Activated CD8-positive, alpha-beta memory T cell treated with anti-CD3 and anti-CD28 coated beads for 4 hours (primary cell): ENCODE measurements at places on chromosomes 3 and 15.

DNA sequence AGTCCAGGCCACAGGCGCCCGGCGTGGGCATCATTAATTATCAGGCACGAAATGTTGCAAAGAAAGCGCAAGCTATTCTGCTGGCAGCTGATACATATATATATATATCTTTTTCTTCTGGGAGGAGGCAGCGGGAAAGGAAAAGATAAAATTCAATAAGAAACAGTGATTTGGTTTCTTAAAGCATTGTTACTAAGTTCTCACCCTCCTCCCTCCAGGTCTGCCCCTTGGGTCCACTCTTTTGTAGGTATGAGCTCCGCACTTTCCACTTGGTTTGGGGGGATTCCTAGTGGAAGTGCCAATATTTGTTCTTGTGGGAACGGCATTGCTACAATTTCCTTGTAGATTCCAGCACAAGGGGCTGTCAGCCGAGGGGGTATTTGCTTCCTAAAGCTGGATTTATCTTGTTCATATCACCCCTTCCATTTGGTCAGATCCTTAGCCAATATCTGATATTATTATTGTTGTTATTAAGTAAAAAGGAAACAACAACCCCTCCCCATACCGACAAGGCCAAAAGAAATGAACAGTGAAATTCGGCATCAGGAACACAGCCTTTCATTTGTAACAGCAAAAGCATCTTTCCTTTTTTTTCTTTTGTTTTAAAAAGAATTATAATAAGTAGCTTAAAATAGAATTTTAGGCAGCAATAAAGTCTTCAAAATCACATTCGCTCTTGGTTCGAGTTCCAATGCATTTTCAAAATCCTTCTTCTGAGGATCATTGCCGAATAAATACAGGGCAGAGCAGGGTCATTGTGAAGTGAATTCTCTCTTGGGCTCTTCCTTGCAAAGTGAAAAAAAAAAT, 15.6 kb downstream of the ZIC1 start:
- DNase-seq = no peak

DNA sequence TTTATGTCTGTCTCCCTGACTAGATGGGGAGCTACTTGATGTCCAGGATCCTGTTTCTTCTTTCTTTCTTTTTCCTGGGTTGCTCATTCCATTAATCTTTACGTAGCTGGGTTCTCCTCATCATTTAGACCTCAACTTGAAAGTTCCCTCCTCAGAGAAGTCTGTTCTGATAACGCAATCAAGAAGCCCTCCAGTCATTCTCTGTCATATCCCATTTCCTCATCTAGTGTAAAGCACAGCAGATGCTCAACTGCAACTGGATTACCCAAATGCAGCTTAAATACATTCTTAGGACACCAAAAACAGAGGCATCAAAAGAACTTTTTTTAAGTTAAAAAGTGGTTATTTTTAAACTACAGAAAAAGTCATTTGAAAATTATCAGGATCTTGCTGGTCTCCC, 51.7 kb upstream of the ST3GAL6 start:
- no peak for DNase-seq

- DNase-seq = no peak
These were observed 27.4 kb upstream of the ALPK3 start for GRCh38 chr15:84789762-84790161.

DNA sequence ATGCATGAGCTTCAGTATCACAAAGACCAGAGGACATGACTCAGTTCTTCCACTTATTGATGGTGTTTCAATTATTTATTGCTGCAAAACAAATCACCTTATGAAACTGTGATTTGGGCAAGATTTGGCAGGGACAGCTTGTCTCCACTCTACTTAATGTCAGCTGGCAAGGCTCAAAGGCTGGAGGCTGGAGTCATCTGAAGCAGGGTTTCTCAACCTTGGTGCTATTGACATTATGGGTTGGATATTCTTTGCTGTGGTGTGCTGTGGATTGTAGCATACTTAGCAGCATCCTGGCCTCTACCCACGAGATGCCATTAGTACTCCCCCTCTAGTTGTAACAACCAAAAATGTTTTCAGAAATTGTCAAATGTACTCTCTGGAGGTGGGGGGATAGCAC, 138.8 kb upstream of the PEX5L start:
- DNase-seq = no peak

DNA sequence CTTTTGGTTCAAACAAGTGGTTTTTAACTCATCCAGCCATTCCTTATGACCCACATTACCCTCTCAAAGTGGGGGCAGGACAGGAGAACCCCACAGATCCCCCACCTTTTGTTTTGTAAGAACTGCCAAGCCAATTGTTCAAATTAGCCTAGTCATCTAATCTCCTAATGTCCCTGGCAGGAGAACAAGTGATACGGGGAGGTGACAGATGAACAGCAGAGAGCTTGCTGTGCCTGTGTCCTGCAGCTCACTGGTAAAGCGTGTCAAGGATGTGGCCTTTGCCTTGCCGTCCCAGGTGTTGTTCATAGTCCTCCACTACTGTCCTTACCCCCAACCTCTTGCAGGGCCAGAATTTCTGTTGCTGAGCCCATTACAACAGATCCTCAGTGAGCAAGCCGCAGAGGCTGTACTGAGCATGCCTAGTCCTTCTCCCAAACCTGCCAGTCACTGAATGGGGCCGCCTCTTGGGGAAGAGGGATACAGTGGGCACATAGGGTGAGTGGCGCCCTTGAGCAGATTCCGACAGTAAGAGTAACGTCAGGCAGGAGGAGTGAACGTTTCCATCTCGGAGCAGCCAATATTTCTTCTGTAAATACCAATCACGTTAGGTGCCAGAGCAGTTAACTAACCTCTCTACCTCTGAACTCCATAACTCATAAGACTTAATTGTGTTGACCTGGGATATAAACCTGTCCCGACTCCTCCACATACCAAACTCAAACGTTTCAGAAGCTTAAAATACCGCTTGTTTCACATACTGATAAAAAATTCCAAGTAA, 87.4 kb downstream of the ITPR1 start:
- no peak for DNase-seq

DNA sequence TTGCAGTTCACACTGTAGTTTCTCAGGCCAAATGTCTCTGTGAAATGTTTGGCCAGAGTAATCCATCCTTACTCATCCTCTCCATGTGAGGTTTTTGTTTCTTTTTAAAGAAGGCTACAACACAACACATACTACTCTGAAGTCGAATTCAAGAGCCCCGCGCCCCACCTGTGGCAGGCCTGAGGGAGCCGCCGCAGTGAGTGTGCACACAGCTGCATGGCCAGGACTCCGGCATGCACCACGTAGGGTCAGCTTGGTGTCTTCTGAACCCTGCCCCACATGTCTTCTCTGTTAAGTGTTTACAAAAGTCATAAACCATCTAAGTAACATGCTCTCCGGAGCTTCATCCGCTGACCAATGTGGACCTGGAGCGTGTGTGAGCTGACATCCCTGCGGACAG, 58.7 kb downstream of the PGPEP1L start:
- DNase-seq = no peak

GRCh38 chr3:105714453-105714852, 154.4 kb downstream of the CBLB start:
- DNase-seq = no peak

GRCh38 chr15:39213385-39213840, 367.5 kb upstream of the THBS1 start:
- no peak for DNase-seq

DNA sequence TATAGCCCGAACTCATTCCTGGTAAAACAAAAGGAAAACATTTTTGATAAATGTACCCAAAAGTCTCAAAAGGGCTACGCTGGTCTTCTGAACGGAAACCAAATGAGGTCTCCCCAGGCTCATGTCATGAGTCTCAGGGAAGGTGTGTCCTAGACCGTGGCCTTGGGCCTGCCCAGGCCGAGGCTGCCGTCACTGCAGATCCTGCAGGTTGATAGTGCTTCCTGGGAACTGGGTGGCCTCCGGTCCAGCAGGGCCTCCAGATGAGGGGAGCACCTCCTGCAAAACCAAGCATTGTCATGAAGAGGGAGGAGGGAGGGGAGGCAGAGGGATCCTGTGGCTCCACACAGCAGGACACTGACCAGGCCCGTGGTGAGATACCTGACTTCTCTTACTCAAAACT, 37.5 kb downstream of the ZXDC start:
- no peak for DNase-seq
